HEK293T (cell line): ENCODE measurements at places on chromosomes 5 and 9.

- no peak for DNase-seq
Measured at GRCh38 chr9:34318163-34318790, 10.8 kb downstream of the KIF24 start.

DNA sequence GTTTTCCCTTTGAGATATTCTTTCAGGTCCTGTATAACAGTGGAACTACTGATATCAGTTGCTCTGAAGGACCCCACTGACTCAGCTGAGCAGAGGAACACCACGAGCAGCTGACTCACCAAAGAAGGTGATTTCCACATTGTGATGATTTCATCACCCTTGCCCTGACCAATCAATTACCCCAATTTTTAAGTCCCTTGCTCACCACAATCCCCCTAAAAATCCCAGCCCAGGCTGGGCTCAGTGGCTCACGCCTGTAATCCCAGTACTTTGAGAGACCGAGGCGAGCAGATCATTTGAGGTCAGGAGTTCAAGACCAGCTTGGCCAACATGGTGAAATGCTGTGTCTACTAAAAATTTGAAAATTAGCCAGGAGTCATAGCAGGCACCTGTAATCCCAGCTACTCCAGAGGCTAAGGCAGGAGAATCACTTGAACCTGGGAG lies 125.3 kb upstream of the ABCA1 start:
- no peak for DNase-seq

- DNase-seq: no peak
Measured at GRCh38 chr5:113034182-113034773, 57.7 kb downstream of the DCP2 start.

DNA sequence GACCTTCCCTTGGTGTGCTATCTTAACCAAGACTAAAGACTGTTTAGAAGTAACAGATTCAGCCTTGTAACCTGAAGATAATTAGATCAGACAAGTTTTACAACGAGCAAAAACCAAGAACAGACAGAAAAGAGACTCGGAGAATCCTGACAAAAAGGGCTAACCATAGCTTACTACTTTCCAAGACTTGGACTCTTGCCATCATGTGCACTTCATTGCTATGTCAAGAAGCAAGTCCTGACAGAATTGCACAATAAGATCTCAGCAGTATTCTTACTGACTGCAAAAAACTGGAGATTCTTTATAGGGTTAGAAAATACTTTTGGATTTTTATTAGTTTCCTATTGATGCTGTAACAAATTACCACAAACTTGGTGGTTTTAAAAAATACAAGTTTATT lies 1539.0 kb upstream of the NUDT12 start:
- no peak for DNase-seq

GRCh38 chr5:73437101-73437776 lies 11.3 kb downstream of the FOXD1 start:
- DNase-seq: peak; percentile 77

DNA sequence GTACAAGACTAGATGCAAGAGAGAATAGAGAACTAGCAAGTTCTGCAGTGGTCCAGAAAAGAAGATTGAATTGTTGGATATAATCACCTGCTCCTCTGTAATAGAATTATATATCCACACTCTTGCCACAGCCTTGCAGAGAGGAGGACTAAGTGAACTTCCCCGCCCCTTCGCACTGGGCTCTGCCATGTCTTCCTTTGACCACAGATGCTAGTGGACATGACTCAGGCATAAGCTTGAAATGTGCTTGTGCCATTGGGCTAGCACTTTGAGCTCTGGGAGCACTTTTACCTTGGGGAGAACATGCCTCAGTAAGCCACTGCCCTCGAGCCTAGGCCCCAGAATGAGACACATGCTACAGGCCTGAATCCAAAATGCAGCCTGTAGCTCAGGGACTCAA lies 113.5 kb upstream of the RASA1 start:
- no peak for DNase-seq

GRCh38 chr9:105437704-105438103 lies 10.1 kb upstream of the FSD1L start:
- no peak for DNase-seq

DNA sequence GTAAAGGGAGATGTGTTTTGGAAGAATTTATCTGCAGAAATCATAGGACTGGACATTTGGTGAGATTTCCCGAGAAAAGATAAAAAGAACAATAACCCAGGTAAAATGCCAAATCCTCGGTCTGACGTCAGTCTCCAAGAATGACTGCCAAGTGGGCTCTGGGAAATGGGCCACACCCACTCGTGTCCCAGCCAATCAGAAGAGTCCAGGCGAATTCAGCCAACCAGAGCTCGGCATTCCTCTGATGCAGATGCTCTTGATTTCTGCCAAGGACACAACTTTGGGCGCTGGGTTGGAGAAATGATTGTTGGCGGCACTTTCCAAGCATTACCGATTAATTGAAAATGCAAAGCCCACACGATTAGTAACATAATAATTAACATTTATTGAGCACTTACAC lies 73.3 kb downstream of the FGF18 start:
- DNase-seq: peak; percentile 64

DNA sequence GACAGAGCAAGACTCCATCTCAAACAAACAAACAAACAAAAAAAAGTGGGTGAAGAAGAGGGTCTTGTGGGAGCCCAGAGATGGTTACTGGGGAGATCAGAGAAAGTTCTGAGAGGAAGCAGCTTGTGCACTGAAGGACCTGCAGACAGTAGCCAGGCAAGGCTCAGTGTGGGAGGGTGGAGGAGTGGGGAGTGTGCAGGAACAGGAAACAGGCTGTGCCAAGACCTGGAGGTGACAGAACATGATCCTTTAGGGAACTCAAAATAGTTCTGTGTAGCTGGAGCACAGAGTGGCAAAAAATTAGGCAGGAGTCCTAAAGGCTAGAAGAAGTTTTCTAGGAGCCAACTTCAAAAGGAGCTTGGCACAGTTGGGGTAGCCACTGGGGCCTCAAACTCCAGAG lies 19.2 kb upstream of the NANS start:
- no peak for DNase-seq

DNA sequence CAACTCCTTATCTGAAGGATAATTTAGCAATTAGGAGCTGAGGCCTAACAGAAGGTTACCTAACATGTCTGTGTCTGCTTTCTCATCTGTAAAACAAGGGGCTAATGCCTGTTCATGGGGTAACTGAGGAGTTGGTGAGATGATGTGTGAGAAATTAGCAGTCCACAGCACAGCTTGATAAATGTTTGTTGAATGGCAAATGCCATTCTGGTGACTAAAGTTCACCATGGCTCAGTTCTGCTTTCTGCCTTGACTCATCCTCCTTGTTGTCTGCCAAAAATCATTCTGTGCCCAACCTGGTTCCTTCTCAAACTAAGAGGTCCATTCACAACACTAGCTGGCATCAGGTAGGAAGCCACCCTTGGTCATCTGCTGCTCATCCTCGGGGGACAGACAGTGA lies 552.0 kb upstream of the KLF4 start:
- no peak for DNase-seq

- DNase-seq: no peak
Measured at GRCh38 chr9:26745111-26745510, 147.5 kb downstream of the CAAP1 start.

DNA sequence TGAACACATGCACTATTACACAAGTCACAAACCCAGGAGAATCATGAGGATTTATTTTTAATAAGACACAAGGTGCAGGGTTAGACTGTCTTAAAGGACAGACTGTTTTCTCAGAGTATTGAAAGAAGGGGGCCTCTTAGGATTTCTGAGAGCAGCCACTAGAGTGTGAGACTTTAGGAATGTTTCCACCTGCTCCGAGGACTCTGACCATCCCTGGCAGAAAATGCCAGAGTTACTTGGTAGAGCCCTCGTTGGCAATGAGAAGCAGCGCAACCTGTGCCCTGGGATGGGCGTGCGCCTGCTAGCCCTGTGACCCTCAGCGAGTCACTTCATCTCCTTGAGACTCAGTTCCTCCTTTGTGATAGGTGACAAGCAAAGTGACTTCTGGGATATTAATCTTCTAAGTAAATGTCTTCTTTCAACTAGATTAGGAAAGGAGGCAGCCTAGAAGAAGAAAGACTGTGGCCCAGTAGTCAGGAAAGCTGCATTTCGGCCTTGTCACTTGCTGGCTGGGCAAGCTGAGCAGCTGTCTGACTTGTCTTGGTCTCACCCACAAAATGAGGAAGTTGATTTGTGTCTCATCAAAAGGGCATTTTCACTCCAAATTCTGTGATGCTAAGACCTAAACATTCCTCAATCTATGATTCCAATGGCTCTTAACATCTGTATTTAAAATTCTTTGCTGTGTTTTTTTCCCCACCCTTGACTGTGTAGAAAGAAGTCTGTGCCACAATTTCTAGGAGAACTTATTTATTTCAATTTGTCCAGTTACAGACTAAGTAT lies 60.5 kb downstream of the PTCD2 start:
- DNase-seq: no peak

GRCh38 chr9:93303258-93303771 lies 119.4 kb downstream of the WNK2 start:
- DNase-seq: no peak

DNA sequence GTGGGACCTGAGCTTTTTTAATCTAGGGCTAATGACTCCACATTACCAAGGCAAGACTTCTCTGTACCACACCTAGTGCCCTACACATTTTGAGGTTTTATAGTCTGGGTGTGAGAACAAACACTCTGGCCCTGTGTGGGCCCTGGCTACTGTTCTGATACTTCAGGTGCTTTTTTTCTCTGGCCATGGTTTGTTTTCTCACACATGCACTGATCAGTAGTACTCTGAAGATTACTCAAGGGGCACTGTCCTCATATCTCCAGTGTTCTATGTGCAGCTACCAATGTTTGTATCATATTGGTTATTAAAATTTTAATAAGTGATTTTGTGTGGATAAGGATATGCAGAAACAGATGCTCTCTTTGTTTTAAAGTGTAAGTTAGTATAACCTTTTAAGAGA lies 5.9 kb upstream of the C9orf40 start:
- DNase-seq: no peak

DNA sequence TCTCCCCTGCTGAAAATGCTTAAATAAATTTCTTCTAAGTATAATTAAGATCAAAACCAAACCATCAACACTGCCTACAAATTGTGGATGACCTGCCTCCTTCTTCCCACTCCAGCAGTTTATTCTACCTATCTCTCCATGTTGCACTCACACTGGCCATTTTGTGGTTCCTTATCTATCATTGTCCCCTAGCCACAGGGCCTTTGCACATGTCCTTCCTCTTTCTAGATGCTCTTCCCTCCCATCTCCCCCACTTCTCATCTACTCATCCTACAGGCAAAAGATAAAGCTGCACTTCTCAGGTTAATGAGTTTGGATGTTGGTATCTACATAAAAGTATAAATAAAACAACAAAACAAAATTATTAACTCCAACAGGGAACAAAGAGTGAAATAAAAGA lies 70.6 kb upstream of the CCNG1 start:
- DNase-seq: no peak

DNA sequence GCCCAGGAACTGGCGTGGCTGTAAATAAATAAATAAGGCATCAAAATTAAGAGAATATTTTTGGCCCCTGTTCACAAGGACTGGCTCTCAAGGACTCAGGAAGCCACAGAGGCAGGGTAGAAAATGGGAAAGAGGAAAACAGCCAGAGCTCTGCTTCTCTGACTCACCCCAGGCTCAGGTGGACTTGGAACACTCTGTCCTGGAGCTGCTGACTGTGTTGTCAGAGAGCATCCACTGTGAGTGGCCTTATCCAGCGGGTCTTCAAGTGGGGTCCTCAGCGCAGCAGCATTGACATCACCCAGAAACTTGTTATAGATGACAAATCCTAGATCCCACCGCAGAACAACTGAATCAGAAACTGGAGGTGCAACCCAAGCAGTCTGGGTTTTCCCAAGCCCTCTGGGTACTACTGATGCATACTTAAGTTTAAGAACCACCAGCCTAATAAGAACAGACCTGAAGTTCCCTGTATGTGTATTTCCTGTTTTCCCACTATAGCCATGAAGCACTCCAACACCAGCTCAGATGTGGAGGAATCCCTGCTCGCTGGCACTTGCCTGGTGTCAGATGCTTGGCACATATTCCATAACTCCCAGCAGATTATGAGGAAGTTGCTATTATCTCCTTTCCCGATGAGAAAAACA lies 20.5 kb downstream of the ADRA1B start:
- DNase-seq: no peak

- DNase-seq: no peak
Measured at GRCh38 chr5:52010454-52010853, 627.2 kb downstream of the ISL1 start.

DNA sequence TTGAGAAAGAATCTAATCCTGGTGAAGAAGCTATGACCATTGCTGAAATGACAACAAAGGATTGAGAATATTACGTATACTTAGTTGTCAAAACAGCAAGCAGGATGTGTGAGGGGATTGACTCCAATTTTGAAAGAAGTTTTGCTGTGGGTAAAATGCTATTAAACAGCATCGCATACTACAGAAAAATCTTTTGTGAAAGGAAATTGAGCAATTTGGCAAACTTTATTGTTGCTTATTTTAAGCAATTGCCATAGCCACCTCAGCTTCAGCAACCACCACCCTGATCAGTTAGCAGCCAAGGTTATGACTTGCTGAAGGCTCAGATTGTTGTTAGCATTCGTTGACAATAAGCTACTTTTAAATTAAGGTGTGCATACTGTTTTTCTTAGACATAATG lies 22.5 kb upstream of the ARL14EPL start:
- DNase-seq: no peak

GRCh38 chr5:75457691-75458090 lies 53.7 kb downstream of the CERT1 start:
- DNase-seq: no peak

- DNase-seq: no peak
Measured at GRCh38 chr5:139952574-139952973, 90.5 kb downstream of the NRG2 start.

DNA sequence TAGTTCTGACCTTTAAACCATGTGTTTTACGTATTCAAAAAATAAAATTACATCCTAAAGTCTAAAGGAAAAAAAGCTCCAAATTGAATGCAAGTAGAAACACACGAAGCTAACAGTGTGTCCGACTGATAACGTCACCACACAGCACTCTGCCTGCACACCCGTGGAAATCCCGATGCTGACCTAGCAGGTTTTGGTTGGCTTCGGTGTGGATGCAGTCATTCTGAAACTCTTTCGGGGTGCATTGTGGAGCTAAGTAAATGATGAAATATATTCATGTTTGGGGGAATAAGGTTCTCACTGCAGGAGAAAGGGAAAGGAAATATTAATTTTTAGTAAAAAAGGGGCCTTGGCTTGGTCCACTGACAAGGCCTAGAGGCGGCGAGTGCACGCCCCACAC lies 2.0 kb downstream of the RASGEF1C start:
- no peak for DNase-seq

DNA sequence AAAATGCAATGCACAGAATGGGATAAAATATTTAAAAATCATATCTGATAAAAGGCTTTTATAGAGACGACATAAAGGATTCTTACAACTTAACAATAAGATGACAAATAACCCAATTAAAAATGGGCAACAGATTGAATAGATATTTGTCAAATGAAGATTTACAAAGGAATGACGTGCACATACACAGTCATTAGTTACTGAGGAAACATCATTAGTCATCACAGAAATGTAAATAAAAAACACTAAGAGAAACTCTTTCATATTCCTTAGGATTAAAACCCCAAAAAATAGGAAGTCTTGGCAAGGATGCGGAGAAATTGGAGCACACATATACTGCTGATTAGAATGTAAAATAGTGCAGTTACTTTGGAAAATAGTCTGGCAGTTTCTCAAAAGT lies 1886.0 kb upstream of the CDH6 start:
- no peak for DNase-seq
